ENCODE measurements at places on chromosomes 13 and 19.

GRCh38 chr13:32837973-32838927, 178.0 kb upstream of the KL start:
- DNase-seq: no peak

DNA sequence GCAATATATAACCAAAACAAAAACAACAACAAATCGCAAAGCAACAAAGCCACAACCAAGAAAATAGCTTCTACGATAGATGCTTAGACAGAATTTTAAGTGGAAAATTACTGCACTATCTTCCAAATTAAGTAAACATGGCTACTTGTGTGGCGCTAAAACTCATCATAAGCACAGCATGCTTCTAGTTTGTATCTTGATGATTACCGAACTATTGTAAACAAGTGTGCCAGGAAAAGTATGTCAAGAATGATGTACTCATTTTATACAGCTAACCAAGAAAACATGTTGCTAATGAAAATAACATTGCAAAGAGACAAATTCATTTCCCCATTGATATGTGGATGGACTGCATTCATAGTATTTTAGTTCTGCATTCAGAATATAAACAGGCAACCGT, 271.9 kb upstream of the GPC6 start:
- DNase-seq: no peak

GRCh38 chr13:26822146-26822545, 61.6 kb upstream of the GPR12 start:
- DNase-seq: no peak

DNA sequence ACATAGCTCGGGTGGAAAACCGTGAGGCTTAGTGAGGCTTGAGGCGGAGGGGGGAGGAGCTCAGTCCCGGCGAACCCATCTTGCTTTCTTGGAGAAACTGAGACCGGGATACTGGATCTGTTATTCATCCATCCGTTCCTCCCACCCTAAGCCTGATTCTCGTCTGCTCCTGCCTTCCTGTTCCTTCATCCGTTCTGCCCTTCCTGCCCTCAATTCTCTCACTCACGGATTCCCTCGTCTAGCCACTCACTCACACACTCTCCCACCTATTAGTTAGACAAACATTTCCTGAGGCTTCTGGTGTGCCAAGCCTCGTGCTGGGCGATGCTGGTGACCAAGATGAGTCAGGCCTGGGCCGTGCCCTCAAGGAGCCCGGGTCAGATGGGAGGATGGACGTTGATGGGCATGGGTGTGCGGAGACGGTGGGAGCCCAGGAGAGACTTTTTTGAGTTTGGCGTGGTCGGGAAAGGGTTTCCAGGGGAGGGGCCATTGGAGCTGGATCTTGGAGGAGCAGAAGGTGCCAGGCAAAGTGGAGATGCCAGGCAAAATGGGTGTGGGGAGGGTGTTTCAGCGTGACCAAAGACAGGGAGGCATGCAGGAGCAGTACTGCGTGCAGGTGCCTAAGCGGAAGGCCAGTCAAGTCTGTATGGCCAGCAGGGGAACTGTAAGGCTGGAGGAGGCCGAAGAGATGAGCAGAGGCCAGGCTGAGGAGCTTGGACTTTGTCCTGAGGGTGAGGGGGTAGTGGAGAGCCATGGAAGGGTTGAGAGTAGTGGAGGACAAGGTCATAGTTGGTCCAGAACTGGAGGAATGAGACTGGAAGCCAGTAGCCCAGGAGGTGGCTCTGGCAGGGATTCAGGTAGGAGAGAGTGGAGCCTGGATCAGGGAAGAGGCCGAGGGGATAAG, 7.4 kb upstream of the CNFN start:
- DNase-seq: no peak

DNA sequence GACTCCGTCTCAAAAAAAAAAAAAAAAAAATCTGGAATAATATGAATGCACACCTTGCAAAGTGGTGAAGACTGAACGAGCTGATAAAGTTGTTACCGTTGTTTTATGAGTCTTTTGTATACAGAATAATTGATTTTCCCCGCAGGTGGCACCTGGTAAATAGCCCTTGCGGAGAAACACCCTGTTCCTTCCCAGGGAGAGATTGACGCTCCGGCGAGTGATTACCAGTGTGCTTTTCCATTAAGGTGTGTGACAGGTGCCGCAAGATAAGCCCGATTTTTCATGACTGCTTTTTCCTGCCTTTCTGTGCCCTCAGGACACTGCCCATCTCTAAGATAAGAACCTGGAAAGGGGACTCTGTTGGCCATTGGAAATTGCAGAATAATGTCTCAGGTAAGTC, 943 bp downstream of the ZNF302 start:
- no peak for DNase-seq

DNA sequence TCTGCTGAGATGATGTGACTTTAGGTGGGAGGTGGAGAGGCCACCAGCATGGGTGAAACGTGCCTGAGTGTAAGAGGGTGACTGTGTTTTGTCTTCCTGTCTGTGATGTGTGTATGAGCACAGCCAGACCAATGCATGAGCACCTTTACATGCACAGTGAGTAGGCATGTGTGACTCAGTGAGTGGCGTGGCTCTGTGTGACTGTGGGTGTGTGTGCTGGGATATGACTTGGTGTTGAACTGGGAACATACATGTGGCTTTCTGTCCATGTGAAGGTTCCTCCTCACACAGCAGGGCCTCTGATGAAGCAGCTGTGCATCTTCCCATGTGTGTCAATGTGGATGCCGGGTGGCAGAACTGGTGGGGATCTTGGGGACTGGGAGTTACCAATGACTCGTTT, 19.9 kb upstream of the LGALS13 start:
- no peak for DNase-seq

GRCh38 chr19:10503002-10503789, at the start of gene KEAP1:
KEAP1 (minus strand) TSS chr19:10503356; CDS start chr19:10500033, 3,323 bp downstream.
- DNase-seq: peak; percentile 16

GRCh38 chr19:51258165-51259160, 7.6 kb downstream of the SIGLECL1 start:
- DNase-seq: no peak

GRCh38 chr13:87661471-87661870, 9.7 kb upstream of the SLITRK5 start:
- peak; percentile 70 for DNase-seq

DNA sequence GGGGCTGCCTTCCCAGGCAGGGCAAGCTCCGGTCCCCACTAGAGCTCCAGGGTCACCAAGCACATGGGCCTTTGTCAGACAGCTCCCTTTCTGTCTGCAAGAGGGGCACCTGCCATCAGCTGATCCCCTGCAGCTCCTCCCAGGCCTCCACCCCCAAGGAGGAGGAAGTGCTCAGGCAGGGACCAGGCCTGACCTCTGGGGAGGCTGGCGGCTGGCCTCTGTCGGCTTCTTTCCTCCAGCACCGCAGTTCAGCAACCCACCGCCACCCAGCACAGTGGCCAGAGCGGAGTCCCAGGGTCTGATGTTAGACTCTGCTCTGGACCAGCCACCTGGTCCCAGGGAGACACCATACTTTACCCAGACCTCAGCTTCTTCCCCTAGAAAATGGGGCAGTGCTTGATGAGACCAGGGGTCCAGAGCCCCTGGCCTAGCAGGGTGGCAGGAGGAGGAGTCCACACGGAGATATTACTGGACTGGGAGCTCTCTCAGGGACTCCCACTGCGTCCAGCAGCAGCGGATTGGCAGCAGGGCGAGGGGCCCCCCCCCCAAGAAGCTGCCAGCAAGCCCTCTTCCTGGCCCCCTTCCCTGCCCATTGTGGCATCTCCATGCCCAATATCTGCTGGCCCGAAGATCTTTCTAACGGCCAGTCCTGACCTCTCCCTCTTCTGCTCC, 24.1 kb downstream of the NKPD1 start:
- DNase-seq: no peak

DNA sequence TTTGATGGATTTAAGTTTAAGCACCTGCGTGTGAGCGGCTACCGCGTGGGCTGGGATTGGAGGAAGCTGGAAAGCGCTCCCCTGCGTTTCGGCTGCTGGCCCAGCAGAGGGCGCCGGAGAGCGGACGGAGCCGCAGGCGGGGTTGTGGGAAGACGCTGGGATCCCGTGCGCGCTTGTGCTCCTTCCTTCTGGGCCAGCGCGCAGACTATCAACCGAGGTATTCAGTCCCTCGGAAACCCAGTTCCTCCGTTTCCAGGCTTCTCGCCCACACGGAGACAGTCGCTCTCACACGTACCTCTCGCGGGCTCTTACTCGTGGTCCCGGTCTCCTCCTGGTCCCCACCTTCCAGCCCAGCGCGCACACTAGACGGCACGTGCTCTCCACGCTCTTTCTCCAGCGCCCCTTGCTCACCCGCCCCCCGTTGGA, 28.8 kb downstream of the EPN1 start:
- no peak for DNase-seq
